ENCODE measurements at places on chromosomes 4 and X.
A peak's percentile ranks its signal among the peaks of the same experiment; 100 is the strongest.

- DNase-seq = no peak
Measured at GRCh38 chr4:165992283-165992682, 119.2 kb downstream of the TLL1 start.

GRCh38 chr4:28232951-28233350, 1372.3 kb downstream of the STIM2 start:
- DNase-seq = no peak

GRCh38 chr4:152806501-152807125, 26.9 kb downstream of the ARFIP1 start:
- DNase-seq = no peak

DNA sequence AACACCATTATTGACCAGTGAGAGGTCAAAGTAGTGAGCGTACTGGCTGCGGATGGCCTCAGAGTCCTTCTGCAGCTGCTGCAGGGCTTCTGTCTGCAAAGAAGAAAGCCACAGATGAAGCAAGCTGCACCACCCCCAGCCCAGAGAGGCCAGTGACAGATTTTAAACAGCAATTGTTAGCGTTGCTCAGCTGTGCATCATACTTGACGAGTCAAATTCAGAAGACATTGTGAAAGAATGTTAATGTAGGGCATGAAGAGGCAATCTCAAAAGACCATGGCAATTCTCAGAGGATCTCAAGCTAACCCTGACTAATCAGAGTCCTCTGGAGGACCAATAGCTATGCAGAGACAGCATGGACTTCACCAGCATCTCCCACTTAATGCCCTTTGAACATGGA, 16.6 kb downstream of the DKC1 start:
- DNase-seq = peak; percentile 60

DNA sequence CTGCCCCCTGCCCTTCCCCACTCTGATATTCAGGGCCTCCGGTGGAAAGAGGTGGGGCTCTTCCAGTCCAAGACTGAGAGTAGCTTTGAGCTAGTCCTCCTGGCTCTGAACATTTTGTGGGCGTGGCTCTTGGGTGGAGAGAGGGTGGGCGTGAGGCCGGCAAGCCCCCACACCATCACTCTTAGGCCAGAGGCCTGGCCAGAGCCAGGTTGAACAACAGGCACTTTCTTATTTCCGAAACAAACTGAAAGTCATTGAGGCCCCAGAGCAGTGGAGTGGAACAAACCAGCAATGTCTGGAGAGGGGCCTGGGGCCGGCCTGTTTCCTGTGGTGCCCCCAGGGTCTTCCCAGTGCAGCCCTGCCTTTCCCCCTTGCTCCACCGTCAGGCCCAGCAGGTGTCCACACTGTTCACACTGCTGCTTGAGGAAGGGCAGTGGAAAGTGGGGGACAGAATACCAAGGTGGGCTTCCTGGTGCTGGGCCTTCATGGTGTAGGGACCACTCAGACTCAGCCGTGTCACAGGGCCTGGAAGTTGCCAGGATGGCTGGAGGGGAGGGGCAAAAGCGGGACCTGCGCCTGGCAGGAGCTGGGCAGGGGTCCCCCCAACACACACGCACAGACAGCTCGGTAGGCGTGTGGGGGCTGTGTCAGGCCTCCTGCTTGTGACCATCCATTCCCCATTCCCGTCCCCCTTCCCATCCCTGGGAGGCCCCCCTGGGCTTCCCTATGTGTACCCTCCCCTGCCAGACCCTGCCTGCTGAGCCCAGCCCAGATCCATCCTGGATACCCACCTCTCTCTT, 2.9 kb downstream of the ADRA2C start:
- DNase-seq = no peak

GRCh38 chr4:127069675-127070074, 563.1 kb upstream of the INTU start:
- DNase-seq = no peak

DNA sequence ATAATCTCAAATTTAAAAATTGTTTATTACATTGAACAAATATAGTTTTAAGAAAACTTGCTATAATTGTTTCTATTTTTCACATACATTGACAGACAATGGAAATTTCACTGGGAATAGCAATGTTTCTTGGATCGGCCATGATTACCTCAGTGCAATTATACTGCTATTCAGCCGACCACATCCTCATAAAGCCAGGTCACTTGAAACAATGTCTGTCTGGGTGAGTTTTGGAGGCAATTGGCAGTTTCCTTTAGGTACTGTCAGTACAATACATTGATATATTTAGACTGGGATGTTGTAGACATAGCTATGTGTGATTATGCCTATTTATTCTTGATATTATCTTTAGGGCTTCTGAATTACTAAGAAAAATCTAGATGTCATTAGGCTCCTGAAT, 89.5 kb upstream of the VEGFC start:
- no peak for DNase-seq

DNA sequence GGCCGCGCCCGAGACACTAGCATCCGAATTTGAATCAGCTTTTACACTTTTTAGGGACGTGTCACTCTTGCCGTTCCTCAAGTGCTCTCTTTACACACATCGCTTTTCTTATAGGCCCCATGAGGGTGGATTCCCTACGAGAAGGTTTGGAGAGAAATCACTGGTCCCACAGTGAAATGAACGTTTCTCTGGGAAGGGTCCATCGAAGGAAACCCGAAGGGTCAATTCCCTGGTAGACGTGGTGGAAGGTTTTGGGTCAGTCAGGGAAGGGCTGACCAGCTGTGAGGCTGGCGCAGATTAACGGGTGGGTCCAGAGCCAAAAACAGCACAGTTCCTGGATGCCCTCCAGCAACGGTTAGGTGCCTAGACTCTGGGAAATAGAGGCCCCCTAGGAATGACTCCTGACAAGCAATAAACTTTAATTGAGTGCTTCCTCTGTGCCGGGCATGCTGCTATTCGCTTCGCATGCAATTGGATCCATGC, 35.9 kb downstream of the ETDC start:
- DNase-seq = peak; percentile 29
